NCI-H1092 (cell line): ENCODE measurements at places on chromosomes 1 and 21.

GRCh38 chr1:228031276-228031995 is 24.6 kb downstream of the WNT3A start:
- no peak for DNase-seq

DNA sequence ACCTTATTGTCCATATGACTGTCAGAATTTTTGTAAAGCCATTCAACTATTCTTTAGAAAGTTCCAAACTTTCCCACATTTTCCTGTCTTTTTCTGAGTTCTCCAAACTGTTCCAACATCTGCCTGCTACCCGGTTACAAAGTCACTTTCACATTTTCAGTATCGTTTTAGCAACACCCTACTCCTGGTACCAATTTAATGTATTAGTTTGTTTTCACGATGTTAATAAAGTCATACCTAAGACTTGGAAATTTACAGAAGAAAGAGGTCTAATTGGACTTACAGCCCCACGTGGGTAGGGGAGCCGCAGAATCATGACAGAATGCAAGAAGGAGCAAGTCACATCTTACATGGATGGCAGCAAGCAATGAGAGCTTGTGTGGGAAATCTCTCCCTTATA is 867.8 kb downstream of the AMY1C start:
- no peak for DNase-seq

- DNase-seq: no peak
Observed at GRCh38 chr1:116921301-116921885, 11.7 kb downstream of the PTGFRN start.

- DNase-seq: peak; percentile 43
Observed at GRCh38 chr21:42107881-42108553, 36.9 kb downstream of the UMODL1 start.

DNA sequence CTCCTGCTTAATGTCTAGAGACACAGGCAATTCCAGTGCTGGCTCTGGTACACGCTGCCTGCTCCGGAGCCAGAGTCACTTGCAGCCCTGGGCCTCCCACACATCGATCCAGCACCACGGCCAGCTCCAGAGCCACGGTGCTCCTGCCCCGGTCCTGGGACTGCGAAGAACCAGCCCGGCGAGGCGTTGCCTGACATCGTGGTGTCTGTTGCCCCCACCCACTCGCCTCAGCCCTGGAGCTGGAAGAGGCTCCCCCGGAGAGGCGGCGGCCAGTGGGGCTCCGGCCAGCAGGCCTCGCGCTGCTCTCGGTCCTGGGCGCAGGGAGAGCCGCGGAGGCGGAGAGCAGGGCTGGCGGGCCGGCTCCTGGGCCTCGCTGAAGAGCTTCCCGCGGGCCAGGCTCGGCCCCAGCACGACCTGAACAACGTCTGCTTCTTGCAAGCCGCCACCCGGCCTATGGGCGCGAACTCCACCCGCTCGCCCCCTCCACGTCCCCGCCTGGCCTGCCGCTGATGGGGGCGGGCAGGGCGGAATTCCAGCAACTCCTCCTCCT is 364.8 kb downstream of the CEP170 start:
- no peak for DNase-seq

- DNase-seq: no peak
Observed at GRCh38 chr1:181742426-181742825, 259.1 kb downstream of the CACNA1E start.

DNA sequence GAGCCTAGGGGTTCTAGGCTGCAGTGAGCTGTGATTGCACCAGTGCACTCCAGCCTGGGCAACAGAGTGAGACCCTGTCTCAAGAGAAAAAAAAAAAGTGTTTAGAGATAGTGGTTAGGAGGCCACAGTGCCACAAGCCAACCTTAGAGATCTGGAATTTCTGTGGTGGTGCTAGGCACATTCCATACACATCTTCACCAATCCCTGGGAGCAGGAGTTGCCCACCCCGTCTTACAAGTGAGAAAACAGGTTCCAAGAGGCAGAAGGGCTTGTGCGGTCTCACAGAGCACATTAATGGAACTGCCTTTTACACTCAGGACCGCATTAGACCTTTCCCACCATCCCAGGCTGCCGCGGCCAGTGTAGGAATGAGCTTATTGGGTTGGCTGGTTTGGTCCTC is 93.2 kb downstream of the EPHB2 start:
- no peak for DNase-seq

DNA sequence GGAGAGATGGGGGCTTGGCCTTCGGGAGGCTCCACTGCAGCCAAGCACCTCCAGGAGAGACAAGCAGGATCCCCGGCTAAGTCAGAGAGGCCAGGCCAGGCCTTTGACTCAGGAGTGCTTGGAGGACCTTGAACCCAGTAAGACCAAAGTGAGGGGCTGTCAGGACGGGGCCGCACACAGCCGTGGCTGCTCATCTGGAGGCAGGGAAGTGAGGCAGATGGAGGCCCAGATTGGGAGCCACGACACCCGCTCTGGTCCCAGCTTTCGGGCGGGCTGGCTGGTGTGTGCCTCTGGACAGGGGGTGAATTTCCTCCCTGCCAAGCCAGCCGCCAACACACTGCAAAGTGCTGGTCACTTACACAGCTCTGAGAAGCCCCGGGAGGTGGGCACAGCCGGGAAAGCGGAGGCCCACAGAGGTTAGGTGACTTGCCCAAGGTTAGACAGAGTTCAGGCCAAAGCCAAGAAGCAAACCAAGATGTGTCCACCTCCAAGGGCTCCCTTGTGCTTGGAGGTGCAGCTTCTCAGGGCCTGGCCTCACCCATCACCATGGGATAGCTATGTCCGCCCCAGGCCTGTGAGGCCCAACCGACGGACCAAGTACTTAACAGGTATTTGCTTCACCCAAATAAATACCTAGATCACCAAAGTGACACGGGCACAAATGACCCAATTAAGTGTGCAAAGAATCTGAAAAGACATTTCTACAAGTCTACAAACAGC is 58.3 kb downstream of the CHD5 start:
- DNase-seq: no peak

DNA sequence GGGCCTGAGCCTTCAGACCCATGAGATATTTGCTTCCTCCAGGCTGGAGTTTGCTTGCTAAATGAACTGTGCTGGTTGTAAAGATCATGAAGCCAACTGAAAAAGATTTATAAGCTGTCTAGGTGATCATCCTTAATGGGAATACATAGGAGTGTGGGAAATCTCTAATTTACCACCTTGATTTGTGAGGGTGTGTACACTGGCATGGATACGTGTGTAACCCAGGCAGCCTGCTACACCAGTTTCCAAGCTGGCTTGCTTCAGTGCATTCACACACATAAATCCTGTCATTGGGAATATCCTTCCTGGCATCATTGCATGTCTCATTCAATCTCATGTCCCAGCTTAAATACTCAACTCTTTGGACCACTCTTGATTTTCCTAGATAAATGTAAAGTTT is 57.6 kb upstream of the GNG12 start:
- no peak for DNase-seq

DNA sequence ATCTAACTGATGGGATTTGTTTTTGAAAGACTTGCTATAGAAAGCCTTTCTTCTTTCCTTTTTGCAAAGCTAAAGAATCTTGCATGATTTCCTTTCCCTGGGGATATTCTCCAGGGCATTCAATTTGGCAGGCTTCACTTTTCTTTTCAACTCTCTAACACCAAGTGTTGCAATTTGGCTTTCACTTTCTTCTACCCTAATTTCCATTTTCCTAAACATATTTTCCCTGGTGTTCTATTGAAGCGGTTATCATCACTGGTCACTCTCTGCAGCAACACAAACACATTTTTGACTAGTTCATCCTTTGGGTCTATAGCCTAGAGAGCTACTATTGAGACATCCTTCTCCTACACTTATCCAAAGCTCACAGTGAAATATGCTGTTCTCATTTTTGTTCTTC is 424.5 kb downstream of the NEGR1 start:
- DNase-seq: no peak

- no peak for DNase-seq
Observed at GRCh38 chr1:223750730-223751570, 38.6 kb downstream of the CAPN2 start.

GRCh38 chr1:26828411-26828991 is 2.0 kb downstream of the ZDHHC18 start:
- no peak for DNase-seq

GRCh38 chr1:224338150-224338838 is 8.3 kb upstream of the NVL start:
- DNase-seq: no peak

GRCh38 chr21:32508558-32508957 is 76.8 kb downstream of the TCP10L start:
- no peak for DNase-seq

- no peak for DNase-seq
Observed at GRCh38 chr21:34186109-34186719, 112.8 kb downstream of the MRPS6 start.

GRCh38 chr1:8427986-8428385 is 110.1 kb downstream of the SLC45A1 start:
- no peak for DNase-seq

- DNase-seq: no peak
Observed at GRCh38 chr1:14629363-14630014, 31.0 kb downstream of the KAZN start.

GRCh38 chr1:8396786-8397406 is 79.0 kb downstream of the SLC45A1 start:
- DNase-seq: no peak

DNA sequence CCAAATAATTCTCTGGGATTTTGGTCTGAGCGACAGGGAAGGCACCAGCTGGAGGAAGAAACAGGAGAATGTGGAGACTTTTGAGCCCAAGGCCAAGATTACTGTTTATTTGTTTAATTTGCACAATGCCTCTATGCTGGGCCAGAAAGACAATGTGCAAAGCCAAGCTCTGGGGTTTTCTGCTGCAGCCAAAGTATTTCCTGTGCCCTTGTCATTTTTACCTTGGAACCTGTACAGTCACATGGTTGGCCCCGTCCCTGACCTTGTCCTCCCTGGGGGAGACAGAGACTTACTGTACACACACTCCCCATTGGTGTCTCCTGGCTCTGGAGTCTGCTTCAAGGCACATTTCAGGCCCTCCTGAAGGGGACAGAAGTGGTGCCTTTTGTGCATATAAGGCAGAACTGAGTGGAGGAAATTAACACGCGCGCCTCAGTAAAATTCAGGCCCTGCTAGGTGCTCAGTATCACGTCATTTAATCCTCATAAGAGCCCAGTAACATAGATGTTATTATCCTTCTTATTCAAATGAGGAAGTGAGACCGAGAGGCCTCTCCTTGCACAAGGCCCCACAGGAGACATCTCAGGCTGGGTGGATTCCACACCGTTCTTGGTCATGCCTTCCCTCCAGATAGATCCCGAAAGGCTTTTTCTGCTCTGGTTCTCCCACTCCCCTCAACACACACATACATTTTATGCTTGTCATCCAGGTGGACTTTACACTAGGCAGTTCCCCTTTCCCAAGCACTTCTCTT is 21.1 kb downstream of the C1orf115 start:
- no peak for DNase-seq

- DNase-seq: no peak
Observed at GRCh38 chr1:156438278-156438987, 62.1 kb downstream of the MEF2D start.

GRCh38 chr1:17119076-17119772 is at the start of gene PADI2:
Gene PADI2, minus strand, starts transcription at chr1:17119451. Its CDS starts 80 bp downstream, at chr1:17119371.
- DNase-seq: peak; percentile 64

DNA sequence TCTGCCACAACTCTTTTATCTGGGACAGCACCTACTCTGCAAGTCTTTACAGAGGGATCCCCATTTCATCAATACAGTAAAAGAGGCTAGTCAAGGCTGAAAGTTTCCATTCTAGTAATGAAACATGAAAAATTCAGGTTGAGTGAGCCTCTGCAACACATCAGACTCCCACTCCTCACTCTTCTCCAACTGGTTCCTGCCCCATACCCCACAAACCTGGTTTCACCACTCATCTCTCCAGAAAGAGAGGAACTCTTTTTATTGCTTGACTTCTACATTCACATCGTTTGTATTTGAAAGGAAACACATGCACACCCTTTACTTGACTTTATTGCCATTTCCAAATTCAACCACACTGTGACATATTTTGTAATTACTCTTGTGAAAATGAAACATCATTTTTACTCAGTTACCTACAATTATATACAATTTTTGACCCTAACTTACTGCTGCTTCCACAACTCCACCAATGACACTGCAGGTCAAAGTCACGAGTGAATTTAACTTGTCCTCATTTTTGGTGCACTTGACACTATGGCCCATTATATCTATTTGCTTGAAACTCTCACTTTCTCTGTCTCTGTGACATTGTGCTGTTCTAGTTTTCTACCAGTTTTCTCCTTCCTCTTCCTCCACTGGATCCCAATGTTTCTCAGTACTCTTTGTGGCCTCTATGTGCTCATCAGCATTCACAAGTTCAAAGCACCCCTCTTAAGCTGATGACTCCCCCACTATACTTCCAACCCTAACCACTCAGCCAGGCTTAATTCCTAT is 8.0 kb downstream of the STX6 start:
- no peak for DNase-seq

DNA sequence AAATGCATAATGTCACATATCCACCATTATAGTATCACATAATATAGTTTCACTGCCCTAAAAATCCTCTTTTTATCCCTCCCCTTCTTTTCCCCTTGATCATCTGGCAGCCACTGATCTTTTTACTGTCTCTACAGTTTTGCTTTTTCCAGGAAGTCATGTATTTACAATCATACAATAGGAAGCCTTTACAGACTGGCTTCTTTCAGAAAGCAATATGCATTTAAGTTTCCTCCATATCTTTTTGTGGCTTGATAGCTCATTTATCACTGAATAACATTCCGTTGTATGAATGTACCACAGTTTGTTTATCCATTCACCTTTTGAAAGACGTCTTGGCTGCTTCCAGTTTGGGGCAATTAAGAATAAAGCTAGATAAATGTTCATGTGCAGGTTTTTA is 14.3 kb upstream of the WDTC1 start:
- no peak for DNase-seq

DNA sequence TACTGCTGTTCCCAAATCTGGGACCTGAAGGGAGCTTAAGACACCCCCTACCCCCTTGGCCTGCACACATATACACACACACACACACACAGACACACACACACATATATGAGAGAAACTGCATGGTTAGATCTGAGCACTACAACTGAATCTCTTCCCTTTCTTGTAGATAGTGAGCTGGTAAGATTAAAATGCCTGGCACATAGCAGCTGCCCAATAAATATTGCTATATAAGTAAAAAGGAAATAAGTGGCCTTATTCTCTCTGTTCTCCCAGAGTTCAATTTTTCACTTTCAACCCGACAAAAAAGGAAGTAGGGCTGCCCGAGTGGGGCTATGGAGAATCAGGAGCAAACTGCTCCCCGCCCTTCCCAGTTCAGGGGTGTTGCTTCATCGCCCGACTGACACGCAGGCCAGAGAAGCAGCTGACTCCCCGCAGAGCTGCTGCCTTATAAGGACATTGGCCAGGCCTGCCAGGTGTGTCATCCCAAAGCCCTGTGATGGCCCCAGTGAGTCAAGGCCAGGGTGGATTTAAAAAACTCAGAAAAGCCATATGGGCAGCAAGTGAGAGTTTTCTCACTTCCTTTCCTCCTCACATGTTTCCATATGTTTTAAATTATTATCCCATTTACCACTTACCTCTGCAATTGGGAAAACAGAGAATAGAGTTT is 106.5 kb upstream of the SLC44A3 start:
- DNase-seq: no peak

GRCh38 chr1:193633991-193634390 is 447.6 kb upstream of the B3GALT2 start:
- no peak for DNase-seq
